ENCODE measurements at places on chromosomes 6 and 20.

DNA sequence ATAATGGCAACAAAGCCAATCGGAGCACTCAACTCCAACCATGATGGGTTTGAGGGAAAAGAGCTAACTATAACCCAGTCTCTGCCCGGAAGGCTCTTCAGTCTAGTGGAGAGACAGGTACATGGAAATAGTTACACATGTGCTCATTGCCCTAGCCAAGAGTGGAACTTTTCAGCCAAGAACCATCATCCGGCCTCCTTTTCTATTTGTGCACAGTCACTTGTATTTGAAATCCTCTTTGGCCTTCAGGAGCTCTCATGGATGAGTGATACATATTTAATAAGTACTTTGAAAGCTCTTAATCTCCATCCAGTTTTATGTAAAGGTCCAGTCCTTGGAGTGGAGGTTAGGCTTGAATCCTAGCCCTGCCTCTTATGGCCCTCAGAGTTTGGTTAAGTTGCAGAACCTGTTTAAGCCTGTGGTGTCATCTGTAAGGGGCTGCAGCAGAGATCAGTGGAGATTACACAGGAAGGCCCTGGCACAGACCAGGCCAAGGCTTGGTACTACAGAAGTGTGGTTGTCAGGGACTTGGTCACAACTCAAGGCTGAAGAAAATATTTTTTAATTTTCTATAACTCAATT is 72.3 kb upstream of the SMLR1 start:
- no peak for DNase-seq

GRCh38 chr6:103081876-103082630 is 1688.5 kb downstream of the GRIK2 start:
- DNase-seq = no peak

DNA sequence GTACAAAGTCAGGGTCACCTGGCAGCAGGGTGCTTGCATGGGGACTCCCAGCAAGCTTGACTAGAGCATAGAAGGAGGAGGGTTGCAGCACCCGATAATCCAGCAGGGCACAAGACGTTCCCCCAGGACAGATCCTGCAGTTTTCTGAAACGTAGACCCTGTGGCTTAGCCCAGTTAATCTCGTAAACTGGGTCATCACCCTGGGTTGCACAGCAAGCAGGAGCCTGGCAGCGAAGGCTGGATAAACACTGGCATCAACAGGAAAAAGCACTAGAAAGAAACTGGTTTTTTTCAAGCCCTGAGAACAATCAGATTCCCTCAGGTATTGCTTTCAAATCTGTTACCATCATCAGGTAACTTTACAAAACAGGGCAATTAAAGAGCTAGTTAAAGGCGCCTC is 92.6 kb downstream of the PDE7B start:
- DNase-seq = no peak

- no peak for DNase-seq
These were observed 280.3 kb upstream of the SYNCRIP start for GRCh38 chr6:85923013-85923430.

DNA sequence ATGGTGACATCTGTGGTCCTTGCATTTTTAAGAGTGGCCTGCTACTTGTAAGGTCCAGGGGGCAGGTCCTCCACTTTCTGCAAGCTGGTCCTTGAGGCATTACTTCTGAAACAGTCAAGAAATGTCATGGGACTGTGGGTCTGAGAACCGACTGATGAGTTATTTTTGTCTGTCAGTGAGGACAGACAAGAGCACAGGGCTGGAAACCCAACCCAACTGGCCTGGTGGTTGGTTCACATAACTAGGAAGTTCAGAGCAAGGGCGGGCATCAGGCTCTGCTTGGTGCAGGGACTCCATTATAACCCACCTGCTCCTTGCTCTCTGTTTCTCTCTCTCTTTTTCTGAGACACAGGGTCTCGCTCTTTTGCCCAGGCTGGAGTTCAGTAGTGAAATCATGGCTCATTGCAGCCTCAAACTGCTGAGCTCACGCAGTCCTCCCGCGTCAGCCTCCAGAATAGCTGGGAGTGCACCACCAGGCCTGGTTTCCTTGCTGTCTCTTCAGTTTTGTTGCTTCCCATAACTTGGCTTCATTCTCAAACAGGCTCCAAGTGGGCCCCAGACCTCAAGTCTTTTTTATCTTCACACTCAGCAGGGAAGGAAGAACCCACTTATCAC is 9.2 kb downstream of the CST3 start:
- no peak for DNase-seq

DNA sequence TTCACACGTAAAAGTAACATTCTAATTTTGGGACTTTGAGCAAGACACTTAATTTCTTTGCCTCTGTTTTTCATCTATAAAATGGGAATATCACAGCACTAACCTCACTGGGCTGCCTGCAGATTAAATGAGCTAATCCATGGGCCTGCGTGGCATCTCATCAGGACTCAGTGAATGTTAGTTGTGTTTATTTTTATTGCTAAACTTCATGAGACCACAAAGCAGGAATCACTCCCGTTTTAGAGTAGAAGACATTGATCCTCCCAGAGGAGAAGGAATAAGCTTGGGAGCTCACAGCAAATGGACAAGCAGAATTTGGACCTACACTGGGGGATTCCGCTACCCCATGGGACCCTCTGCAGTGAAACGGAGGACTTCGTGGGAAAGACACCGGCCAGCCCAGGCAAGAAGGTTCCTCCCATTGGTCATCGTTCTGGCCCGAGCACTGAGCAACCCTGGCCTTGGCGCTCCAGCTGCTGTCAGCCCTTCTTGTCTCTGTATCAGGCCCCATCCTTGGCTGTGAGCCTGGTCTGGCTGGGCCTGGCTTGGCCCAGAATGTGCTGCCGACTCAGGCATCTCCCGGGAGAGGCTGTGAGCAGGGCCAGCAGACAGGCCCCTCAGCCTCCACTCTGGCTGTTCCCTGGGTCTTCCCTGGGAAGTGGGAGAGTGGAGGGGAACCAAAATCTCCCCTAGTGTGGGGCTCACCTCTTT is 79.8 kb downstream of the NFATC2 start:
- DNase-seq = no peak

All from activated CD8-positive, alpha-beta memory T cell treated with anti-CD3 and anti-CD28 coated beads for 1 hour (primary cell).